ENCODE measurements at places on chromosomes 13 and 19.

DNA sequence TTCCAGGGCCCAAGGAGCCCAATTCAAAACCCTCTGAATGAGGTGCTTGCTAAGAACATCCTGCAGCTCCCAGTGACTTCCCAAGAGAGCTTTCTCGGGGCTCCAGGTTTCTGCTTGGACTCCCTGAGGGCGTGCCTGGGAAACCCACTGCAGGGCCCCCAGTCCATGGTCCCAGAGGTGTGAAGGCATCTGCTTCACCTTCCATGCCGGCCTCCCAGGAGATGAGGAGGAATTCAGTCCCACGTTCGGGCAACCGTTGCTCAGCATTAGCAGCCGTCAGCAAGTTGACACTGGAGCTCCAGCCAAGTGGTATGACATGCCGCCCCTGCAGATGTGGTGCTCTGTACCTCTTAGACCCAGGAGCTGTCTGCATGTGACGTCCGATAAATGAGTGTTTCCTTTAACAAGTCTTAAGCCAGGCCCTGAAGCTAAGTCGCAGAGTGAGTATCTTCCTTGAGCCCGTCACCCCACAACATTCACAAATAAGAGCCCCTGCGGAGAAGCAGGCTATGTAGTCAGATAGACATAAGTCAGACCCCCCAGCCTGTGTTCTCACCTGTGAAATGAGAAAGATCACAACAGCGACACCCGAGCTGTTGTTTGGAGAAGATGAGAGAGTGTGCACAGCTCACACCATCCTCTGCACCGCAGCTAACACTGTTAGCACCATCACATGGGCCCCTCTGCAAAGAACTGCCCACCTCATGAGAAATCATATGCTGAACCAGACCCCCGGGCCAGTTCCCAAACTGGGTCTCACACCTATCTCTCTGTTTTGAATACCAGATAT is 150.3 kb downstream of the KATNAL1 start:
- DNase-seq = no peak

- DNase-seq = no peak
Observed at GRCh38 chr19:6412061-6412446, 12.6 kb downstream of the KHSRP start.

GRCh38 chr19:53112286-53112685 is 9.1 kb upstream of the ZNF160 start:
- no peak for DNase-seq

DNA sequence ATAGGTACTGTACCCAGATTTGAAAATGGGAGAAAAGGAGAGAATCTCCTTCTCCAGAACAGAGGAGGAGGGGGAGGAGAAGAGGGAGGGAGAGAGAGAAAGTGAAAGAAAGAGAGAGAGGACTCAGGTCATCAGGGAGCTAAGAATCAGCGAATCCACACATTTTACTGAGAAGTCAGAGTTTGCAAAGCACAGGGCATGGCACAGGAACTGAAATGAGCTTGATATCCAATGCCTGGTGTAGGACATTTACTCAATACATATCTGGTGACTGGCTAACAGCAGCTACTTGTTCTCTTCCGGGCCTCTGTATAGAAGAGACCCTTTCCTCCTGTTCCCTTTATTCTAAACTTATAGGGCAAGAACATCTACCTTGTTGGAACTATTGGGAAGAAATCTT is 375.1 kb downstream of the KLF5 start:
- DNase-seq = no peak

DNA sequence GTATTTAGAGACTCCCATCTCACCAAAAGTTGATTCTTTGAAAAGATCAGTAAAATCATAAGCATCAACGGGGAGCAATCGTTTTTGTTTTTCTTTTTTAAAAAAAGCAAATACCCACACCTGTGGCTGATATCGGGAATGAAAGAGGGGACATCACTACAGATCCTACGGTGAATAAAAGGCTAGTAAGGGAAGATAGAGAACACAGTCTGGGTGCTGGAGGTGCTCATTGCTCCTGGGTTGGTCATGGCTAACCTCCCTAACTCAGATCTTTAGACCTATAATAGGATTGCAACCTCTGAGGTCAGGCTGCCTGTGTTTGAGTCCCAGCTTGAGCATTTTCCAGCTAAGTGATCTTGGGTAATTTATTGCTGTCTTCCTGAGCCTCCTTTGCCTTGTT is 1.1 kb downstream of the EHD2 start:
- DNase-seq = no peak

DNA sequence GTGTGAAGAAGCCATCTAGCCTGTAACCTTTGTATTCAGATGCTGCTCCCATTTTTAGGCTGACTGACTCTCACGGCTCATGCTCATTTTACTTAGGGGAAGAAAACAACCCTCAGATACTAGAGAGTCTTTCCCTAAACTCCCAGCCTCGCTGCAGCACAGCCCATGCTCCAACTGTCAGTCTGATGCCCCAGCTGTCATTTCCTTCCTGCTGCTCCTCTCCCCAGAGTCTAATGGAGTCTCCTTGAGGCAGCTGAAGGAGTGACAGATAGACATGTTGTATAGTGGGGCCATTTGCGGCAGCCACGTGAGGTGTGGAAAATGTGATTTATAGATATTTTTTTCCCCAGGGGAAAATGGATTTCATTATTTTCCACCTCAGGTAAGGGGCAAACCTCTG is 59.2 kb upstream of the OLFM4 start:
- no peak for DNase-seq

- no peak for DNase-seq
Observed at GRCh38 chr13:38440666-38441065, 91.0 kb downstream of the UFM1 start.

- no peak for DNase-seq
Observed at GRCh38 chr19:17136021-17136420, 60.4 kb downstream of the MYO9B start.

GRCh38 chr13:50617134-50617721 is 226.3 kb downstream of the DLEU7 start:
- no peak for DNase-seq

GRCh38 chr19:55931936-55932386 is at the start of gene NLRP13:
Gene NLRP13 (minus strand): TSS chr19:55932336. CDS start chr19:55932311, 25 bp downstream.
- no peak for DNase-seq

- no peak for DNase-seq
Observed at GRCh38 chr13:21219036-21219381, 42.6 kb downstream of the MRPL57 start.

- no peak for DNase-seq
Observed at GRCh38 chr13:112618501-112618900, 30.5 kb upstream of the TUBGCP3 start.

GRCh38 chr13:50320271-50320862 is 305.1 kb downstream of the KCNRG start:
- DNase-seq = no peak

- DNase-seq = no peak
Observed at GRCh38 chr13:35496006-35496405, 19.5 kb upstream of the MAB21L1 start.

DNA sequence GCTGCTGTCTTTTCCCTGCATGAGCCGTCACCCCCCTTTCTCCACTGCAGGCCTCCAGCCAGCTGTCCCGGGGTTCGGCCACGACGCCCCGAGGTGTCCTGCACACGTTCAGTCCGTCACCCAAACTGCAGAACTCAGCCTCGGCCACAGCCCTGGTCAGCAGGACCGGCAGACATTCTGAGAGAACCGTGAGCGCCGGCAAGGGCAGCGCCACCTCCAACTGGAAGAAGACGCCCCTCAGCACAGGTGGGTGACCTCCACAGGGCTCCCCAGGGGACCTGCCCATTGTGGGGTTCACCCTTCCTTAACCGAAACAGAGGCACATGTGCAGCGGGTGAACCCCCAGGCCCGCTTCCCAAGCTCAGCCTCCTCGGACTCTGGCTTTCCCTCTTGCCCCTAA is 13.1 kb downstream of the TSSK6 start:
- DNase-seq = no peak

DNA sequence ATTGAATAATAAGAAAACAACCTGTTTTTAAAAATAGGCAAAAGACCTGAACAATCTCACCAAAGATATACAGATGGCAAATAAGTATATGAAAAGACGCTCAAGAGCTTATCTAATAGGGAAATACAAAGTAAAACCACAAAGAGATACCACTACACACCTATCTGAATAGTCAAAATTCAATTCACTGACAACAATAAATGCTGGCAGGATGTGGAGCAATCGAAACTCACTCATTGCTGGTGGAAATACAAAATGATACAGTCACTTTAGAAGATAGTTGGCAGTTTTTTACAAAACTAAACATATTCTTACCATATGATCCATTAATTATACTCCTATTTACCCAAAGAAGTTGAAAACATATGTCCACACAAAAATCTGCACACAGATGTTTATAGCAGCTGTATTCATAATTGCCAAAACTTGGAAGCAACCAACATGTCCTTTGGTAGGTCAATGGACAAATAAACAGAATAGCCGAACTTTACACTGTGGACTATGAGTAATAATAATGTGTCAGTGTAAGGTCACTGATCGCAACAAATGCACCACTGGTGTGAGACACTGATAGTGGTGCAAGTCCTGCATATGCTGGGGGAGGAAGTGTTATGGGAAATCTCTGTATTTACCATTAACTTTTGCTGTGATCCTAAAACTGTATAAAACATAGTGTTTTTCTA is 20.8 kb downstream of the ZC3H13 start:
- no peak for DNase-seq

GRCh38 chr13:42168496-42168895 is 103.5 kb upstream of the AKAP11 start:
- no peak for DNase-seq

- no peak for DNase-seq
Observed at GRCh38 chr19:6712692-6713670, 7.5 kb downstream of the C3 start.

- DNase-seq = no peak
Observed at GRCh38 chr13:93511011-93511410, 284.4 kb downstream of the GPC6 start.

- DNase-seq = no peak
Observed at GRCh38 chr13:38900188-38900587, 90.4 kb downstream of the STOML3 start.

- DNase-seq = peak; percentile 53
Observed at GRCh38 chr13:21297447-21297846, 121.0 kb downstream of the MRPL57 start.

DNA sequence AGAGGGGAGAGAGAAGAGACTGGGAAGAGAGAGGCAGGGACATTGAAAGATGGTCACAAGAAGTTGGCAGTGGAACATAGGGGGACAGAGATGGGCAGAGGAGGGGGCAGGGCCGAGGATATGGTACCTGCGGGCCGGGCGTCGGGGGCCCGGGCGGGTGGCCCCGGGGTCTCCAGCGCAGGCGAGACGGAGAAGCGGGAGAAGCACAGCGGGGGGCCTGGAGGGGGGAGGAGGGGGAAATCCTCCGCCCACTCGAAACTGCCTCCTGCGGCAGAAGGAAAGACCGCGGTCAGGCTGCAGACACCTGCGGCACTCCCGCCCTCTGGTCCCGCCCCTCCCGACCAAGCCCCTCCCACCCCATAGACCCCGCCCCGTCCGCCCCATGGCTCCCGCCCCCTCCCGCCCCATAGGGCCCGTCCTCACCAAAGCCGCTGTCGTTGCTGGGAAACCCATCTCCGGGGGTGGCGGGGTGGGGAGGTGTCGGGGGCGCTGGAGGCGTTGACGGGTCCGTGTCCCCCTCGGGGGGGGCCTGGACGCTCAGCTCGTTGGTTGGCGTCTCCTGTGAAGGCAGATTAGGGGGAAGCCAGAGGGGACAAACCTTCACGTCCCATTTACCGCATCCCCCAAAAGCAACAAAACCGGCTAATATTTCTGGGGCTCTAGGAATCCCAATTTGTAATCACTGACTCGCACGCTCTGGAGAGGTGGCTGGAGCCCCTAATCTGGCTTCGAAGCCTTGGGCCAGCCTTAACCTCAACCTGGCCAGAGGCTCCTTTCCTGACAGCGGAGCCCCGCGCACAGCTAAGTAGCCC is 20.4 kb downstream of the LMTK3 start:
- DNase-seq = no peak

DNA sequence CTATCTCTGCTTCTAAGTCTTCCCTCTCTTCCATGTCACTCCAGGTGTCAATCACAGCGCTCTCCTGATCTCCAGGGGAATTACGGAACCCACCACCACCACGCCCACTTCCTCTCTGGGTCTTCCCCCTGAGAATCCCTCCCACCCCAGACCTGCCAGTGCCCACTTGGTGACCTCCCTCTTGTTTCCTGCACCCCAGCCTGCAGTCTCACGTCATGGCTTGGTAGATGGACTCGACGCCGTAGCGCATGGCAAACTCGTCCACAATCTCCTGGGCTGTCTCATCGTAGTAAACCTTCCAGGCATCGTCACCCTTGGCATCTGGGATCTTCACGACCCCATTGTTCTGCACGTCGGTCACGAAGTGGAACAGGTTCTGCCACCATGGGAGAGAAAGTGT is 47.0 kb downstream of the UNC13A start:
- no peak for DNase-seq

DNA sequence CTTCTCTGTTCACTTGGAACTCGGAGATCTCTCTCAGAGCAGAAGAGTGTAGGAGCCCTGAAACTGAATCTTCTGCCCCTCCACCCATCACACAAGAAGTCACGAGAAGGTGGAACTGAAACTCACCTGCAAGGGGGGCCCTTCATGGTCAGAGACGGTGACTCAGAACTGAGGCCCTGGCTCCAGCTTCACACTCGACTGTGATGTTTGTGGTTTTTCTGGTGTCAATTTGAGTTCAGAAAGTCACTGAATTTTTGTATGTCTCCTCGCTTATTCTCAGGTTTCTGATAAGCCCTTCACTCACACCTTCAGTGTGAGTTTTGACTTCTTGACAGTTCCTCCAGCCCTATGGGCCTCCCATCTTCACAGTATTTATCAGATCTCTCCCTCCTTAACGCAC is 23.1 kb downstream of the SIGLEC5 start:
- no peak for DNase-seq

- no peak for DNase-seq
Observed at GRCh38 chr13:51959773-51960172, 51.5 kb downstream of the ATP7B start.

DNA sequence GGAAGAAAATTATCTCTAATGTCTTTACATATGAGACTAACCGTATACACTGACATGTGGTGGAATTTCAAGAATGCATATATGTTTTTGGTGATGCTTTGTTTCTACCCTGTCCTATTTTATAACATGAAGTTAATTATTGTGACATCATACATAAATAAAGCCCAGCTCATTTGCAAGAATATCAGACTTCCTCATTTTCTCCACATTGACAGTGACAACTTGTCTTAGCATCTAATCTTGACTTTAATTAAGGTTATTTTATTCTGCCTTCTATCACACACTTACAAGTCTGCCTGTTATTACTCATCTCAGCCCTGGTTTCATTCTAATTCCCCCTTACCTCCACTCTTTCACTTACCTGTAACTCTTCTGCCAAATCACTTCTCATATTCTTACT is 140.6 kb upstream of the STARD13 start:
- no peak for DNase-seq

DNA sequence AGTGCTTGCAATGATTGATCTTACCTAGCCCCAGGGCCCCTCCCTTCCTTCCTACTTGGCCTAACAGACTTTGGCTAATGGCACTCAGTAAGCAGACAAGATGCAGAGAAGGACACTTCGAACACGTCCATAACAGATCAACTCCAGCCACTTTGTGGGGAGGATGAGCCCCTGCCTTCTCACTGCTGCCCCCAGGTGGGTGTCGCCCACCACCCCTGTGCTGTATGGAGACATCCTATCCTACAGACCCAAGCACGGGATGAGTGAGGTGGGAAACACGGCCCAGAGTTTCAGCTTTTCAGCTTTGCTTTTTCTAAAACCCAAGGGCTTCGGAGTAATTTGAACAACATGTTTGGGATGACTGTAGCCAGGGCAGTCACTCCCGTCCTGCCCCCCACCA is 5.5 kb downstream of the SLC7A1 start:
- no peak for DNase-seq

- DNase-seq = no peak
Observed at GRCh38 chr13:29582171-29582570, 13.3 kb downstream of the SLC7A1 start.

- DNase-seq = no peak
Observed at GRCh38 chr13:109900741-109901140, 114.4 kb upstream of the IRS2 start.
